Progenitor cell of endocrine pancreas (in vitro differentiated cells): ENCODE measurements at places on chromosomes 11 and 22.

- peaks cover 49% of the 10 kb centered on the region for H3K4me1 ChIP-seq
- H3K36me3 ChIP-seq = no peaks in the 10 kb centered on the region
- no peak overlapping the region for H3K27ac ChIP-seq
- no peak overlapping the region for H3K4me3 ChIP-seq
- DNase-seq = no peak
Observed at GRCh38 chr11:69439651-69440464, 41.6 kb upstream of the LINC01488 start.

DNA sequence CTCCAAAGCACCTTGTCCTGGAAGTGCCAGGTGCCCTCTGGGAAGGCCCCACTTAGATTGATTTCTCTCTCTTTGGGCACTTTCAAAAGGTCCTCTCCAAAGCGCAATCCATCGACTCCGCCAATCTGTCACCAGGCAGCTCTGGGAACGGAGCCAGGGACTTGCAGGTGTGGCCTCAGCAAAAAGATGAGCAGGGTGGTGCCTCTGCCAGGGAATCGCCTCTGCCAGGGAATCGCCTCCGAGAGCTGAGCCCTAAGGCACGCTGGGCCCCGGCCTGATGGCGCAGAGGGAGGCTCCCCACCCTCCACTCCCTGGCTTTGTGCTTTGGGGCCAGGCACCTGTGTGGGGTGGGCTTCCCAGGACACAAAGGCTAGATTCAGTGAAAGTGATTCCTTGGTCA, 1391.3 kb downstream of the TBC1D22A start:
- H3K27ac ChIP-seq = no peak overlapping the region
- H3K36me3 ChIP-seq = no peaks in the 10 kb centered on the region
- H3K27me3 ChIP-seq = peaks cover 25% of the 10 kb centered on the region
- H3K4me1 ChIP-seq = no peaks in the 10 kb centered on the region

GRCh38 chr11:1883346-1884302, 8.1 kb downstream of the PRR33 start:
- H3K36me3 ChIP-seq = no peaks in the 10 kb centered on the region
- peaks cover 2% of the 10 kb centered on the region for H3K4me1 ChIP-seq
- no peak overlapping the region for H3K4me3 ChIP-seq
- no peak overlapping the region for H3K27ac ChIP-seq
- DNase-seq = no peak

DNA sequence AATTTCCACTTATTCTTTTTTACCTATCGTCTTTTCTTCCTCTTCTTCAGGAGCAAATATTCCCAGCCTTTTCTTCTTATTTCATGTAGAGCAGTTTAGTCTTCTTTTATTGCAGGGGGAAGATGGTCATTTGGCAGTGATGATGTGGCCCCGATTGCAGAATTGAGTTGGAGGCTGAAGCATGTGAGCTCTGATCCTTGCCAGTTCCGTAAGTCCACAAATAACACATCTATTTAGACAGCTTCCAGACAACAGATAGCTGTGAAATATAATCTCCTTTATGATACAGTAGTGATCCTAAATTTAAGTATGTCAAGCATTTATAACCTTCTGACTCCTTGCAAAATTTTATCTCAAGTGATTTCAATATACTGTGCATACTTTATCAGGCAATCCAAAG, 27.5 kb downstream of the REXO2 start:
- H3K27ac ChIP-seq = no peak overlapping the region
- H3K27me3 ChIP-seq = no peaks in the 10 kb centered on the region
- no peak for DNase-seq
- H3K36me3 ChIP-seq = peaks cover 3% of the 10 kb centered on the region
- no peaks in the 10 kb centered on the region for H3K4me1 ChIP-seq

DNA sequence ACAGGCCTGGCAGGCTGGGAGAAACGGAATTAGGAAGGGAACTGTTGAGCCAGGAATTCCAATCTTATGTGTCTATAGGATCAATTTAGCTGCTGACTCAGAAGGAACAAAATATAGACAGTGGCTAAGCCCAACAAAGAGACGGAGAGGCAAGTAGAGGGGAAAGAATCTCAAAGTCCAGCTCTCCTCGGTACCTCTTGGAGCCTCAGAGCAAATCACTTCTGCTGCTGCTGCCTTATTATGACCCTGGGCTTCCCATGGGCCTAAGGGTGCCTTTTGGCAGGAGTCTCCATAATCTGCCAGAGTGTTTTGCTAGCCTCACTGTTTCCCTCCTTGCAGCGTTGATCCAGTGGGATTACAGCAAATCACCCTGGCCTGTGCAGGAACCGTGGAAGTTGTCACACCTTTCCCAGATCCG, 31.7 kb downstream of the PAX6 start:
- no peak for DNase-seq
- H3K4me1 ChIP-seq = no peaks in the 10 kb centered on the region
- no peak overlapping the region for H3K4me3 ChIP-seq
- H3K27ac ChIP-seq = no peak overlapping the region
- peaks cover 2% of the 10 kb centered on the region for H3K36me3 ChIP-seq
